ENCODE measurements at places on chromosomes 2 and 18.

DNA sequence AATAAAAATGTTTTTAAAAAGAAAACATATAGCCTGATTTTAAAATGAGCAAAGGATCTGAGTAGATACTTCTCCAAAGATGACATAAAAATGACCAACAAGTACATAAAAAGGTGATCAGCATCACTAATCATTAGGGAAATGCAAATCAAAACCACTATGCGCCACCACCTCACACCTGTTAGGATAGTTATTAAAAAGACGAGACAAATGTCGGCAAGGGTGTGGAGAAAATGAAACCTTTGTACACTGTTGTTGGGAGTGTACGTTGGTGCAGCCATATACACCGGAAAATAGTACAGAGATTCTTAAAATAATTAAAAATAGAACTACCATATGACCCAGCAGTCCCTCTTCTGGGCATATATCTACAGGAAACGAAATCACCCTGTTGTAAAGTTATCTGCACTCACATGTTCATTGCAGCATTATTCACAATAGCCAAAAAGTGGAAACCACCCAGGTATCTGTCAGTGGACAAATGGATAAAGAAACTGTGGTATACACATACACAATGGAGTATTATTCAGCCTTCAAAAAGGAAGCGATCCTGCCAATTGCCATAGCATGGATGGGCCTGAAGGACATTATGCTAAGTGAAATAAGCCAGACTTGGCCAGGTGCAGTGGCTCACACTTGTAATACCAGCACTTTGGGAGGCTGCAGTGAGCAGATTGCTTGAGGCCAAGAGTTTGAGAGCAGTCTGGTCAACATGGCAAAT is 91.6 kb downstream of the PRKRA start:
- no peak for DNase-seq

GRCh38 chr2:240060977-240061591 is 7.8 kb upstream of the OR6B3 start:
- DNase-seq: no peak

- DNase-seq: peak; percentile 23
These were observed 32.8 kb upstream of the ACKR3 start for GRCh38 chr2:236536727-236537398.

- no peak for DNase-seq
These were observed 57.0 kb downstream of the CIB4 start for GRCh38 chr2:26584191-26584590.

DNA sequence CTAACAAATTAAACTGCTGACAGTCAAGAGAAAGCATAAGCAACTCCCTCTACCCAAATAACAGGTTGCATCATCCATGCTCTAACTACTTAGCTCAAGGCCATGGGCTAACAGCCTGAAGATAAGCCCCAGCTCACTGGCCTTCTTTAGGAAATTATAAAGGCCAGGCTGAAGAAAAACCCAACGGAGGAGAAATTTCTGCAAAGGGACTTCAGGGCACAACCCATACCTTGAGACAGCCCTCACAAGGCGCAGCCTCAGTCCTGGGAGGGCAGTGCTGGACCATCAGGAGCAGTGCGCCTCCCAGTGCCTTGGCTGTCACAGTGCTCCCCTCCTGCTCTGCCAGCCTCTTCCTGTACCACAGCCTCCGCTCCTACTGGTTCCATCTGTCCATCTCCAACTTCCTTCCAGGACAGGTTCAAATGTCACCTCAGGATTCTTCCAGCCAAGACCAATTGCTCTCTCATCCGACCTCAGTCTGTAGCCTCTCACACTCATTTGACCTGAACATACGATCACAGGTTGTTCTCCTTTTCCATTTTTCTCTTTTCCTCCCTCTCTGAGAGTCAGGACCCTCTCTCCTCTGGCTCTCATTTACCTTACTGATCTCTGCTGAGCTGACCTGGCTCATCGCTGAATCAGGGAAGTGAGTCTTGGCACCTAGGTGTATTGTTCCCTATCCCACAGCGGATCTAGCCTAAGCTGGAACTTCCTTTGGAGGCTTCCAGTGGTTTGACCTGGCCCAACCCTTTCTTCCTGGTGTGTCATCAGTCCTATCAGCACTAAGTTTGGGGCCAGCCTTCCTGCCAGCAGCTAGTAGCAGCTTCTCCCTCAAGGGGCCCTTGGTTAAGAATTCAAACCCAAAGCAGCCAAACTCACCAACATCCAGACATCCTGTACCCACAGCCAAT is 1.9 kb downstream of the MCFD2 start:
- no peak for DNase-seq

DNA sequence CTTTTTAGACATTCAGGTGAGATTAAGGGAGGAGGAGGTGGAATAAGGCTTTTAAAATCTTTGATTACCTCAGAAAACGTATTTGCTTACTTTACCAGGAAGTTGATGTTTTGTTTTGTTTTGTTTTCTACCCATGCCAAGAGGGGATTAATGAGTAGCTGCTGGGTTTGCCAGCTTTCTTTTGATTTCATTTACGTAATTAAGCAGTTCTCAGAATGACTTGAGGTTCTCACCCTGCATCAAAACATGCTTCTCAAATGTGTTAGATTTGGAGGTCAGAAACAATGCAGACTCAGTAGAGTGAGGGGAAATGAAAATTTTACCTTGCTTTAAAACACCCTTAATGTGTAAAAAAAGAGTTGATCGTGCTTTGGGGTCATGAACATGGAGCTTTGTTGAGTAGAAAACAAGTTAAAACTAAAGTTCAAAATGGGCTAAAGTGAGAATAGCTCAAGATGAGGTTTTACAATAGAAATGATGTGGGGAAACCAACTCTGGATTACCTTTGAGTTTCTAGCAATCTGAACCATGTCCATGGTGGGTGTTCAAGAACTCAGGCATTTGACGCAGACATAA is 217.1 kb upstream of the EPAS1 start:
- DNase-seq: no peak

GRCh38 chr18:13268158-13269012 is 49.8 kb downstream of the LDLRAD4 start:
- DNase-seq: no peak

DNA sequence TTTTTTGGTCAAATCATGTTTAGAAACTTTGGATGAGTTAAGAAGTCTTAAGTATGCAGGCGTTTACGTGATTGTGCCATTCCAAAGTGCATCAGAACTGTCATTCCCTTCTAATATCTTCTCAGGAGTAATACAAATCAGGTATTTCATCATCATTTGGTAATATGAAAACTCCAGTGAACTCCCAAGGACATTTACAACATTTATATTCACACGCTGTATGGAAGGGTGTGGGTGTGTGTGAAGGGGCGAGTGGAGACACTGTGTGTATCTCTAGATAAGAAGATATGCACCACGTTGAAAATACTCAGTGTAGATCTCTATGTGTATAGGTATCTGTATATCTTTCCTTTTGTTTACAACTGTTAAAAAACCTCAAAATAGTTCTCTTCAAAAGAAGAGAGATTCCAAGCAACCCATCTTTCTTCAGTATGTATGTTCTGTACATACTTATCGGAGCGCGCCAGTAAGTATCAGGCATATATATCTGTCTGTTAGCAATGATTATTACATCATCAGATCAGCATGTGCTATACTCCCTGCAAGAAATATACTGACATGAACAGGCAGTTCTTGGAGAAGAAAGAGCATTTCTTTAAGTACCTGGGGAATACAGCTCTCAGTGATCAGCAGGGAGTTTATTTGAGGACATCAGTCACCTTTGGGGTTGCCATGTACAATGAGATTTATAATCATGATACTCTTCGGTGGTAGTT is 29.3 kb downstream of the COX7A2L start:
- DNase-seq: no peak

DNA sequence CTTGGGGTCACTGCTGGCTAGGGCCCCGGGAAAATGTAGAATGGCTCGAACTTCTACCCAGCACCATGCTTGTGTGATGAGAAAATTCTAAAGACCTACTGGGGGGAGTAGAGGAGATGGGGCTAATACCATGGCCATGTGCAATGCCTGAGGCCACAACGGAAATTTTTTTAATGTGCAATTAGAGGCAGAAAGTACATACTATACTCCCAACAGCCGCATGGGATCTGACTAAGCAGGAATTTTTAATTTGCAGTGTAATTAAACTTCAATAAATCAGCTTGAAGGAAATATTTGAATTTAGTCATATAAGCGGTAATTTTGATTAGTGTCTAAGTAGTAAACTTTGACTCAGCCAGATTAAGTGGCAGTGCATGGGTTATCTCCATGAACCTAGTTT is 53.2 kb upstream of the CNGA3 start:
- no peak for DNase-seq

DNA sequence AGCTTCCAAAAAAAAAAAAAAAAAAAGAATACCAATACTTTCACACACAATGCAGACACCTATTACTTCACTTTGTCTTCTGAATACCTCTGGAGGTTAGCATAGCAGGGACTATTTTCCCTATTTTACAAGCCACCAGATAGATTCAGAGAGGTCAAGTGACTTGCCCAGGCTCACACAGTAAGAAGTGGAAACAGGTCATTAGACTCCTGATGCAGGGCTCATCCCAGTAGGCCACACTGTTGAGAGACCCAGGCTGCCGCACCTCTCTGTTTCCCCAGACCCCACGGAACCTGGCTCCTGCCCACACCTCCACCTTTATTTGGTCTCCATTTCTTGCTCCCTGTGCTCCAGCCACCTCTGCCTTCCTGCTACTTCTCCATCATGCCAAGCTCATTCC is 19.4 kb downstream of the SMYD1 start:
- no peak for DNase-seq

DNA sequence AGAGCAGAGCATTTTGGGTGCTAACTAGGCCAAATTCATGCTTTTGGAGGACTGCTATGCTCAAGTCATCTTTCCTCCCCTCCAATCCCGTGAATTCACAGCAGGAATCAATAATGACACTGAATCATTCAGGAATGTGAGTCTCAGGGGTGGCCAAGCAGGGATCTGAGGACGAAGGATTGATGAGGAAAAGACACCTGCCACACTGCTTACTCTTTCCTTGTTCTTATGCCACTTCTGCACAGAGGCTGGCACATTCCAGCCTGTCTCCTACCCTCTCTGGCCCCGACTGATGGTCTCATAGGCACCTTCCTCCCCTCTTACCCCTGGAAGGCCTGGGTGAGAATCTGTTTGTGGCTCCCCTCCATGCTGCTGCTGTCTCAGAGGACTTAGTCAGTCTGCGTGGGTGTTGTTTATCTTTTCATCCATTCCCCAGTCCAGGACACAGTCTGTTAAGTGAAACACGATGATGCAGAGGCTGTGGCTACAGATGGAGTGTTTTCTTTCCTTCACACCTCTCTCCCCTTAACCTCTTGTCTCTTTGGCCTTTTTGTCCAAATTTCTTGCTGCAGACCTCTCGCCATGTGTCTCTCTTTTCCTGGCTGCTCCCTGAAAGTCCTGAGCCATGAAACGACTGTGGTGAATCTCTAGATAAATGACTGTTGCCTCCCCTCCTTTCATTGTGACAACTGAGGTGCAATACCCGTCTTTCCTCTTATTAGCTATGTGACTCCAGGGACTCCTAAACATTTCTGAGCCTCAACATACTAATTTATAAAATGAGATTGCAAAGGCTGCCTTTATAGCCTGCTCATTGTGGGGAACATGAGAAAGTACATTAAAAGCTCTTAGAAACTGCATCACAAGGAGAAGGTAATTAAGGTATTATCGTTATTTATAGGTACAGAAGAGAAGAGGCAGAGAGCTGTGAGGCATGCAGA is 86.9 kb downstream of the RDH14 start:
- DNase-seq: no peak

- no peak for DNase-seq
These were observed 23.3 kb downstream of the KCTD18 start for GRCh38 chr2:200486529-200486928.

DNA sequence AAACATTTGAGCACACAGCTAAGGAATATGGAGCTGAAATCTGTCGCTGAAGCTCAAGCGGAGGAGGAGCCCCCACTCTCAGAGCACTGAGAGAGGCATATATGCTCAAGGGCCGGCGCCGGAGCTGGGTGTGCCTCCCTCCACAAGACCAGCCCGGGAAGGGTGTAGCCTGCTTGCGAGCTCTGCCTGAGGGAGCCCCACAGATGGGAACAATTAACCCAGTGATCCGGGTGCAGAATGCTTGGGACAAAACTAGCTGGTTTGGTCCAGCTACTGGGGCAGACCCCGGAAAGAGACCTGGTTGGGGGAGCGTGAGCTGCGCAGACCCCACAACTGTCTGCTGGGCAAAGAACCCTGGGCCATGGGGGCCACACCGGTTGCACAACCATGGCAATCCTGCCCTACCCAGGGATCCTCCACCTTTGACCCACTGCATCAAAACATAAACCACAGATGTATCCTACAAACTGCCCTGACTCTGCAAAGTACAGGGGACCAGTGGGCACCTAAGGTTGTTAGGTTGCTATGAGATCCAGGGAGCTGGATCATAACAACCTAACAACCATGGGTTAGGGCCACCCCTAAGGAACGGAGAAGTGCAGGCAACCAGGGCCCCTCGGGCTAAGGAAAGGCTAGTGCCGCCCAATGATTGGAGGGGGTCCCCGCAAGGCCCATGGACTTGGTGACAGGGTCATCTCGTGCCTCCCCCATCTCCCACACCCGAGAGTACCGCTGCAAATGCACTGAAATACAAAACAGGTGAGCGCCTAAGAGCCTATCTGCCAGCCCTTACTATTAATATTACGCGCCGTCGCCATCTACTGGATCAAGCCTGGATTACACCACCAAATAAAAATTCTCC is 53.4 kb upstream of the SCN1A start:
- peak; percentile 25 for DNase-seq

DNA sequence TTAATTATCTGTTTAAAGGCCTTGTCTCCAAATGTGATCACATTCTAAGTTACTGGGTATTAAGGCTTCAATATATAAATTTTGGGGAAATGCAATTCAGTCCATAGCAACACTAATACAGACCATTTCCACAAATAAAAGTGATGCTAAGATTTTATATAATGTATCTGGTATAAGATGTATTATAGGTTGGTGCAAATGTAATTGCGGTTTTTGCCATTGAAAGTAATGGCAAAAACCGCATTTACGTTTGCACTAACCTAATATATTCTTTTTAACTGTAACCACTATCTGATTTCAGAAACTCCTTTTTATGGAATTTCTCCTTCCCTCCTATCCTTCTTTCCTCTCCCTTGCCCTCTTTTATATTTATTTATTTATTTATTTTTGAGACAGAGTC is 1020.6 kb downstream of the BCL11A start:
- no peak for DNase-seq

DNA sequence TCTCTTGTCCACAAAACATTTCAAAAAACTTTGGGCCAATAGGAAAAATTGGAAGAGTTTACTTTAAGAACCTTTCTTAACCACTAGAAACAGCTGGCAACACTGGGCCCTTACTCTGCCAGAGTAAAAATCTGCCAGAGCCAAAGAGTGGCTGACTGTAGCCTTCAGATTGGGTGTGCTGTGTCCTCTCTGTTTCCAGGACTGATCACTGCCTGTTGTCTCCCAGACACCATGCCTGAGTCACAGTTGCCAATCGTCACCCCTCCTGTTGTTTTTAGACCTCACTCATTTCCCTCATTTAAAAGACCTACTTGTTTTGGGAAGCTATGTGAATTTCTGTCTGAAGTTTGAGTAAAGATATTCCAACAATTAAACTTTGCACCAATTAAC is 159.1 kb downstream of the PPP1R1C start:
- DNase-seq: no peak

DNA sequence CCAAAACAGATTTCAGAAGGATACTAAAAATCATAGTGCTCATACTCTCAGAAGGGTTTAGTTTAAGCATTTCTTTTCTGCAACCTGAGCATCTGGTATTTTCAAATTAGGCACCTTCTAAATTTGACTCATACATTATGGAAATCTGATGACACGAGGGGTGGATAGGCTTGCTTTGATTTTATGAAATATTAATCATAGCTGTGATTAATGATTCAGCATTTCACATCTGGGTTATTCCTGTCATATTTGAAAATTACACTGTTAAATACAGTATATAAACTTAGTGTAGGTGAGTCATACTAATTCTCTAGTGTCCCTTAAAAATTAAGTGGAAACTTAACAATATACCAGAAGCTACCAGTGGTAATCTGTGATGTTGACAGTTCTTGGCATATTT is 47.7 kb downstream of the MRPS9 start:
- no peak for DNase-seq

All from memory B cell (primary cell).